Stimulated activated CD4-positive, alpha-beta T cell treated with anti-CD3 and anti-CD28 coated beads, TNF-alpha, amount 100 ng/mL, for 1 hour (primary cell): ENCODE measurements at places on chromosomes 2 and 18.

DNA sequence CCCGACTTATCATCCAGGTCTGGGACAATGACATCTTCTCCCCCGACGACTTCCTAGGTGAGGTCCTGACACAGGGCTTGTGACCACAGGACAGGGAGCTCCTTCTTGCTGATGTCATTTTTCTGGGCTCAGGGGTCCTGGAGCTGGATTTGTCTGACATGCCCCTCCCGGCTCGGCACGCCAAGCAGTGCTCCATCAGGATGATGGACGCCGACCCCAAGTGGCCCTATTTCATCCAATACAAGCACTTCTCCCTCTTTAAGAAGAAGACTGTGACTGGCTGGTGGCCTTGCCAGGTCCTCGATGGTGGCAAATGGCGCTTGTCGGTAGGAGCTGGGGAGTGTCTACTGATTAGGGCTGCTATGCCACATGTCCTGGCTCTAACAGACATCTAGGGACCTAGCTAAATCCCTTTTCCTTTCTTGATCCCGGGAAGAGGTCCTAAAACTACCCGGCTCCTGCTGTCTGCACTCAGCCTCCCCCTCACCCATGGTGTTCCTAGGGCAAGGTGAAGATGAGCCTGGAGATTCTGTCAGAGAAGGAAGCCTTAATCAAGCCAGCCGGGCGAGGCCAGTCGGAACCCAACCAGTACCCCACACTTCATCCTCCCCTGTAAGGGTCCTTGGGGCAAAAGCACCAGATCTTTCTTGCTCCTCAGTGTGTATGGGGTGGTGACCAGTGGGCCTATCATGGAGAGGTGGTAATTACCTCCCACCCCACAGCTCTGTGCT, 36.7 kb downstream of the LMAN2L start:
- no peak for DNase-seq

DNA sequence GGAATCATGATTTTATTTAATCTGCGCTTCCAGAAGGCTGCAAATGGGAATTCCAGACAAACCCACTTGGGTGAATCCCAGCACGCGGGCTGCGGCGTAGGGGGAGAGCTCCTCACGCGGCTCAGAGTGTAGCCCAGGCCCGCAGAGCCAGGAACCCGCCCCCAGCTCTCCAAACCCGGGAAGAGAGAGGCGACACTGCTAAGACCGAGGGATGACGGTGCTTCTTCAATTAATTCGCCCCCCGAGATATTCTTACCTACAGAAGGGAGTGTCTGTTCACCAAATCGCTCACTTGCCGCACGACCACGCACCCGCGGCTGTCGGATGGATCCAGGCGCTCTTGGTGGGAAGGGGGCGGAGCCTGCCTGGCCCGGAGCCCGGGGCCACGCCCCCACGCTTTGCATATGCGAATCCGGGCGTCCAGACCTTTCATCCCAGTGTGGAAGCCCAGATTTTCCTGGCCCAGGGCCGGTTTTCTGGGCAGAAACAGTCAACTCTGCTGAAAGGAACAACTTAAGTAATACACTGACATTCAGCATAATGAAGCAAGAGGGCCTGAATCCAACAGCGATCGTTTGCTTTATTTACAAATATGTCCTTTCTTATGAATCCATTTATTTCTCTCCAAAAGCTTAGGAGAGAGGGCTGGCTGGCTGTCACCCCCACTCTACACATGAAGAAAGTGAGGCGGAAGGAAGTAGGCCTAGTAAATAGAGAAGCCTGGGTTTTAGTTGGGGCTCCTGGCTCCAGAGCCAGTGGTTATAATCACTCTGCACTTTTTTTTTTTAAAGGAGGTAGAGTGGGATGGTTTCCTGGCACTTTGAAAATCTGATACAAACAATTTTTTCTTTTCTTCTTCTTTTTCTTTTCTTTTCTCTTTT, at the start of gene SLC19A3:
Gene SLC19A3, minus strand, starts transcription at position 342 of the 881 bp plus-strand sequence. CDS start 15,710 bp downstream, outside the sequence.
- DNase-seq = no peak

DNA sequence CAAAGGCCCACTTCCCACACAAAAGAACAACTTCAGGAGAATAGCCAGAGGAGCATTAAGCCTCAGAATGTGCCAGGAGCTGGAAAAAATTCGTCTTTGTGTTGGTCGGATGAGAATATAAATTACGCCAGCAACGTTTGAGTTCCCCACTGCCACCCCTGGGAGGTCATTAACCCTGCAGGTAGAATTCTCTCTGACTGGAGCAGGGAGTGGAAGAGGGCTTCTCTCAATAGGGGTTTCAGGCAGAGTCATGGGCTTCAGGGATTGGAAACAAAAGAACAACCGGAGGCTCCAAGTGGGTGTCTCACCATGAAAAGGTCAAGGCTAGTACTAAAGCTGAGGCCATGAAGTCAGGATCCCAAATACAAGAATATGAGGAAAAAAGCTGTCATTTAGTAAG, 69.0 kb upstream of the DDX18 start:
- no peak for DNase-seq

GRCh38 chr2:240136671-240137292, 677 bp upstream of the COPS9 start:
- no peak for DNase-seq

DNA sequence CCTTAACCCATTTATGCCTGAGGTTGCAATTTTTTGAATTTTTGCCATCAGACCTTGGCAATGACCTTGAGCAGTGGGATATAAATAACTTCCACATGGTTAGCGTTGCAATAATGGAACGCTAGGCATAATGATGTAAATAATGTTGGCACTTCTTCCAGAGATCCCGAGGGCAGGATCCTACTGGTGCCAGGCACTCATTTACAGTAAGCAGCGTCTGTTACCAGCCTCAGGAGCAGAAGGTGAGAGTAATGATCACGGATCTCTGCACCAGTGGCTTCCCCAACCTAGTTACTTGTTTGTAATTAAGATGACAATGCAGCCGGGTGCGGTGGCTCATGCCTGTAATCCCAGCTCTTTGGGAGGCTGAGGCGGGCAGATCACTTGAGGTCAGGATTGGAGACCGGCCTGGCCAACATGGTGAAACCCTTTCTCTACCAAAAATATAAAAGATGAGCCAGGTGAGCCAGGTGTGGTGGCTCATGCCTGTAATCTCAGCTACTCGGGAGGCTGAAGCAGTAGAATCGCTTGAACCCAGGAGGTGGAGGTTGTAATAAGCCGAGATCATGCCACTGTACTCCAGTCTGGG, 41.9 kb downstream of the CPO start:
- no peak for DNase-seq

DNA sequence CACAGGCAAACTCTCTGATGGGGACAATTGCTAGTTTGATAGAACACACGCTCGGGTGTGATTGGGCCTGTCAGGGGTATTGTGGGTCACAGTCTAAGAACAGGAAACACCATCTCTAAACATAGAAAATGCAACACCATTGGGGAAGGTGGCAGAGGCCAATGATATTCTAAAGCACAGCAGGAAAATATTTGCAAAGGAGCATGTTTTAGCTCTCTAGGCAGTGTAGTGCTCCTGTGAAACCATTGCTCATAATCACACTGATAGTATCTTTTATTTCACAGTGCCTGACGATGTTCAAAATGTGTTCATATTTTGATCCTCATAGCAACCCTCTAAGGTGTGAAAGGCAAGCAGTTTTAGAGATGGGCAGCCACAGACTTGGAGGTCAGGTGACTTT, 224.2 kb downstream of the CD226 start:
- DNase-seq = no peak

GRCh38 chr18:46370898-46371297, 266.7 kb downstream of the HAUS1 start:
- no peak for DNase-seq

- DNase-seq = no peak
These were observed 399.0 kb upstream of the HNRNPA3 start for GRCh38 chr2:176813621-176814049.

GRCh38 chr2:168475636-168476035, 19.6 kb downstream of the CERS6 start:
- no peak for DNase-seq
